ENCODE measurements at places on chromosomes 11 and 22.

DNA sequence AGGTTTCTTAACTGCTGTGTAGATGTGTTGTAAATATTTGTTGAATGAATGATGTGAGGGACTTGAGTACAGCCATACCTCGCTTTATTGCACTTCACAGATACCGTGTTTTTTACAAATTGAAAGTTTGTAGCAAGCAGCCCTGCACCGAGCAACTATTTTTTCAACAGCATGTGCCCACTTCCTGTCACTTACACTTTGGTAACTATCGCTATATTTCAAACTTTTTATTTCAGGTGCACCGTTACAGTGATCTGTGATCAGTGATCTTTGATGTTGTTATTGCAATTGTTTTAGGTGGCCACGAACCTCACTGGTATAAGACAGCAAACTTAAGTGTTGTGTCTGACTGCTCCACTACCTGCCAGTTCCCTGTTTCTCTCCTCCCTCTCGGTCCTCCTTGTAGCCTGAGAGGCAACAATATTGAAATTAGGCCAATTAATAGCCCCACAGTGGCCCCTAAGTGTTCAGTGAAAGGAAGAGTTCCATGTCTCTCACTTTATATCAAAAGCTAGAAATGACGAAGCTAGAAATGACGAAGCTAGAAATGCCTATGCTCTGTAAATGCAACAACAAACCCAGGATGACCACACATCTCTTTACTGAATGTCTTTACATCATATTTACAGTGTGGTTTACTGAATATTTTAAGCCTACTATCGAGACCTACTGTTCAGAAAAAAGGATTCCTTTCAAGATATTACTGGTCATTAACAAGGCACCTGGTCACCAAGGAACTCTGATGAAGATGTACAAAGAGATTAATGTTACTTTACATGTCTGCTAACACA, 1.0 kb downstream of the SFI1 start:
- no peak for DNase-seq

DNA sequence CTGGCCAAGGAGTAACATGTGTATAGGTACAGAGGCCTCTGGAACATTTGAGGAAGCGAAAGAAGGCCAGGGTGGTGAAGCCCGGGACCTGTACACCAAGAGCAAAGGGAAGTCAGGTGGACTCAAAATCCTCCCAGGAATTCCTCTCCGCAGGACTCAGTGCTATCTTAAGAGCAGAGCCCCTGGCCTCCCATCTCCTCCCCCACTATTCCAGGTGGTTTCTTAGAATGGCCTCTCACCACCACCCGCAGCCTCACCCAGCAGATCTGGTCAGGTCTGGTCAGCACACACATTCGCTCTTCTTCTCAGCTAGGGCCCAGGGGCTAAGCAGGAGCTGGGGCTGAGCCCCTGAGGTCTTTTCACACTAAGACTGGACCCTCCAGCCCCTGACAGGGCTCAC, 59.1 kb downstream of the SCGB1A1 start:
- DNase-seq = no peak

GRCh38 chr11:77046060-77046501, 11.9 kb downstream of the B3GNT6 start:
- peak; percentile 60 for DNase-seq

DNA sequence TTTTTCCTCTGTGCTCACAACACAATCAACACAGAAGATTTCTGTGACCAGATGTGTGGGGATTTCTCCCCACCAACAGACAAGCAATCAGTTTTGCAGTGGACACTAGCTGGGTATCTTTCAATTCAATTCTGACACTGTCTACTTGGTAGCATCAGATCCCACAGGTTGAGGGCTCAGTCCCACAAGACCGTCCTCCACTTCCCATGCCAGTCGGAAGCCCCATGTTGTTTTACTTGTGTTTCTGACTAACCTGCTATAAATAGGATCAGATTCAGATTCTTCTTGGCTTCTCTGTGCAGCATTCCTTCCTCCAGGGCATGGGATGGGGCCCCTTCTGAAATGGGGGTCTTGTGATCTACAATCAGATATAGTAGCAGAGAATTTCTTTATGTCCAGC, 19.6 kb downstream of the ACER3 start:
- DNase-seq = no peak

DNA sequence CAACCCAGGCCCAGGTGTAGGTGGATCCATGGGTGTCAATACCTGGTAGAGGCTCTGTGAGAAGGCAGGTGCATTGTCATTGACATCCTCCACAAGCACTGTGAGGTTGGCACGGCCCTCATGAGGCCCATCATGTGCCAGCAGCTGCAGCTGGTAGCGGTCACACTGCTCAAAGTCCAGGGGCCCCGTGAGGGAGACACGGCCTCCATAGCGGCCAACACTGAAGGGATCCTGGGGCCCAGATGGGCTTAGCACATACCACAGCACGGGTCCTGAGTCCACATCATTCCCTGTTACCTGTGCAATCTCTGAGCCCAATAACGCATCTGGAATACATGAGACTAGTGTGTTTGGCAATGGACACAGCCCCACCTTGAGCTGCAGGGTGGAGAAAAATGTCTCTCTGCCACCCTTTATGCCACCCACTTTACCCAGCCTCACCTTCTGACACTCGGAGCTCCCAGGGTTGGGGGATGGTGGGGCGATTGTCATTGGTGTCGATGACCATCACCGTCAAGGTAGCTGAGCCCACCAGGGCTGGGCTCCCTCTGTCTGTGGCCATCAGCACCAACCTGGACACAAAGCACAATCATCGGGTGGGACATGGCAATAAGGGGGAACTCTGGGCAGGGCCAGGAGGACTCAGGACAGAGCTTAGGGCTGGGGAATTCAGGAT, 6.1 kb upstream of the TPP1 start:
- no peak for DNase-seq

- no peak for DNase-seq
These were observed 179.2 kb upstream of the ZBED5 start for GRCh38 chr11:11036848-11037732.

All from suprapubic skin (tissue), 4 donors.